Breast epithelium (tissue), 4 donors: ENCODE measurements at places on chromosomes 16 and 17. TPM values are rescaled to one million over a fixed set of nuclear protein-coding genes. Genes with fewer than 3 reads are reported as not detected.

The CCL8 gene
- total RNA-seq, result 0.66 TPM

The CRYBA1 gene
- not detected for total RNA-seq

The TBC1D3I gene
- not detected for total RNA-seq

The FOXN1 gene
- not detected for total RNA-seq

The MYH1 gene
- total RNA-seq, result 1.9 TPM

The TAT gene
- total RNA-seq, result 5.1 TPM

The FLYWCH1 gene
- 28.2 TPM for total RNA-seq

The SDR42E2 gene
- not detected for total RNA-seq

The CIBAR2 gene
- total RNA-seq, result not detected

The KRT36 gene
- total RNA-seq, result not detected

The TCAP gene
- 0.48 TPM for total RNA-seq

DNA sequence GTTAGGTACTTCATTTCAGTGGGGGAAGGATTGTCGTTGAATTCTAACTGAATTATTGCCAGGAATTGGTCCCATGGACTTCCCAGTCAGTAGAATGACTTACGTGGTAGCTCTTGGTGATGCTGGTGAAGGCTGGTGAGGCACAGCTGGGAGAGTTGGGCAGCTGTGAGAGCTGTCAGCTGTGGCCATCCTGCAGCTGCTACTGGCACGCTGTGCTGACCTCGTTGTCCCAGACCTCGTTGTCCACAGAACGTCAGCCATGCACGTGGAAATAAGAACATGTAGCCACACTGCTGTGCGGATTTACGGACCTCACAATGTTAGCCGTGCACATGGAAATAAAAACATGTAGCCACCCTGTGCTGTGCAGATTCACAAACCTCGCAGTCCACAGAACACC, 102.3 kb downstream of the NPIPB11 start:
- DNase-seq, result no peak
- no peaks in the 10 kb centered on the region for H3K27me3 ChIP-seq
- no peaks in the 10 kb centered on the region for H3K4me1 ChIP-seq
- H3K36me3 ChIP-seq, result no peaks in the 10 kb centered on the region
- no peak overlapping the region for H3K4me3 ChIP-seq

DNA sequence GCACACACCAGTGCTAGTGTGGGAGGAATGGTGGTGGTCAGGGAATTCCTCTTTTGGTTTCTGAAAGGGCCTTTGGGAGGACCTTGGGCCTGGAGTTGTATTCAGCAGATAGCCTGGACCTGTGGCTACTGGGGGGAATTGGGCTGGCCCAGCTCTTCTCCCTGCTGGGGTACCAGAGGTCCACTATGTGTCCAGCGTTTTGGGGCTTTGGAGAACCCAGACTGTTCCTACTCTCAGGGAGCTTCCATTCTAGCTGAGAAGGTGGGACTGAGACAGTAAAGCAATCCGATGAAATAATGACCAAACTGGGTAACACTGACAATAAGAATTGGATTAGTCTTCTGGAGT, 2.4 kb downstream of the EPN3 start:
- DNase-seq, result no peak
- no peak overlapping the region for H3K4me3 ChIP-seq
- peaks cover 11% of the 10 kb centered on the region for H3K4me1 ChIP-seq
- H3K36me3 ChIP-seq, result no peaks in the 10 kb centered on the region
- peak overlapping the region; percentile 89 for H3K27ac ChIP-seq
- H3K27me3 ChIP-seq, result no peaks in the 10 kb centered on the region

DNA sequence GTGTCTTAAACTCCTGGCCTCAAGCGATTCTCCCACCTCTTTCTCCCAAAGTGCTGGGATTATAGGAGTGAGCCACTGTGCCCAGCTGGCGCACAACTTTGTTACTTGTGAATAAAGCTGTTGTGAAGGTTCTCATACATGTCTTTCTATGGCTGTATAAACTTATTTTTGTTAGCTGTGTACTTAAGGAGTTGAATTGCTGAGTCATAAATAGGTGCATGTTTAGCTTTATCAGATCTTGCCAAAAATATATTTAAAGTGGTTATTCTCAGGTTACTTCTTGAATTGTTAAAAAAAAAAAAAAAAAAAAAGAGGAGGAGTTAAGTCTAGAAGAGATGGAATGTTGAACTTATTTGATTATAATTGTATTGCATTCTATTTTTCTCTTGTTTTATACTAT, 47.6 kb upstream of the IRX3 start:
- no peak overlapping the region for H3K4me3 ChIP-seq
- DNase-seq, result no peak
- H3K36me3 ChIP-seq, result no peaks in the 10 kb centered on the region
- no peaks in the 10 kb centered on the region for H3K27me3 ChIP-seq

GRCh38 chr17:72049914-72050313, 70.9 kb upstream of the SOX9 start:
- no peaks in the 10 kb centered on the region for H3K4me1 ChIP-seq
- no peak for DNase-seq
- H3K36me3 ChIP-seq, result no peaks in the 10 kb centered on the region
- H3K27me3 ChIP-seq, result no peaks in the 10 kb centered on the region
- H3K4me3 ChIP-seq, result no peak overlapping the region
- H3K27ac ChIP-seq, result no peak overlapping the region

DNA sequence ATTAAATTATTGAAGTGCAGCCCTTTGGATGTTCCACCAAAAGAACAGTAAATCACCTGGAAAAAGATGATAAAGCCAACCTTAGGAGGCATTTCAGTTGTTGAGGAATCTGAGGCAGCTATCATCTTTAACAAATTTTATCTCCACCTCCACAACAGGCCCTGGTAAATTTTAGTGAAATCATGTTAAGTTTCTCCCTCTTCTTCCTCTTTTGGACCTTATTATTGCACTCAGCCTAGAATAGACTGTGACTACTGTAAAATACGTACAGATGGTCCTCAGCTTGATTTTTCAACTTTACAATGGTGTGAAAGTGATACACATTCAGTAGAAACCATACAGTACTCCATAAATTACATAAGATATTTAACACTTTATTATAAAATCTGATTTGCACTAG, 90.3 kb downstream of the USP32 start:
- H3K27ac ChIP-seq, result no peak overlapping the region
- no peaks in the 10 kb centered on the region for H3K27me3 ChIP-seq
- no peaks in the 10 kb centered on the region for H3K4me1 ChIP-seq
- no peak for DNase-seq
- no peak overlapping the region for H3K4me3 ChIP-seq

DNA sequence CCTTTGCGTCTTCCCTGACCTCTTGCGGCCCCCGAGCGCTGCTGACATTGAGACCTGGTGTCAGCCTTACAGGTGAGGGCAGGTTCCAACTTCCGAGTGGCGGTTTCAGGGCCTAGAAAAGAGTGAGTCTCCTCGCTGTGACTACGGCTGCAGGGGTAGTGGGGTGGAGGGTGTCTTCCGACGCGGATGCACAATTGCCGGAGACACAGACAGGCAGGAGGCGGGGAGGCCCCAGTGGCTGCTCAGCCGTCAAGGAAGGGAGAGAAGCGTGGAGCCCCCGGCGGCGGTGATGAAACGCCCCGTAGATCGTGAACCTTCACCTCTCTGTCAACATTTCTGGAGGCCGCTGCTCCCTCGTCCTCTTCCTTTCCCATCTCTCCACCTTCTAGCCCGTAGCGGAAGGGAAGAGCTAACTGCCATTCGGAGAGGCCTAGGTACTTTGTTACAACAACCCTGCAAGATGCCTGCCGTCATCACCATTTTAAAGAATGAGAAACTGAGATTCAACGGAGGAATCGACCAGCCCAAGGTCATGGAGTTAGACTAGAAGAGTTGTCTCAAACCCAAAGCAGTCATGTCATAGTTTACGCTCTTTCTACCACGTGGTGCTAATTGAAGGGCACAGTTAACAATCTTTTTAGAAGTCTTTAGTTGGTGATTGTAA, 485 bp downstream of the DNAJA3 start:
- peak overlapping the region; percentile 90 for H3K4me3 ChIP-seq
- H3K36me3 ChIP-seq, result no peaks in the 10 kb centered on the region
- H3K27me3 ChIP-seq, result no peaks in the 10 kb centered on the region
- no peak for DNase-seq

DNA sequence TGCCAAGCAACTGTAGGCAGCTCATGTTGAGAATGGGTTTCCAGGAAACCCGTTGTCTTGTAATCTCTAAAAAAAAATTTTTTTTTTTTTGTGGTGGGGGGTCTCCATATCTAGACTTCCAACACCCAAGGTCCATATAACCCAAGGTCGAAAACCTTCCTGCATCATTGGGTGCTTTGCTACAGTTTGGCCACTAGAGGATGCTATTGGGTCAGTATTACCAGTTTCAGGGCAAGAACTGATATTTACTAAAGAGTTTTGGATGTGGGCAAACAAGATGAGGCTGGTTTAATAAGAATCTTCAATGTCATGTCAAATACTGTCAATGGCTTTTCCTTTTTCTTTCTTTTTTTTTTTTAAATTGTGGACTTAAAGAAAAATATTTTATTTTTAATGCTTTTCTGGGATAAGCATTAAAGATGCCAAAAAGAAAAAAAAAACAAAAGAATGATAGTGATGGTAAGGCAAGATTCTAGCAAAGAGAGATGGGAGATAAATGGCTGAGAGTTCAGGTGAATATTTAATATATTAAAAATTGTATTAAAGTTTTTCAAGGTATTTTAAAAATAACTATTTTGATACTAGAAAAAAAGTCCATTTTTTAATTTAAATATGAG, 62.2 kb downstream of the DHRS7C start:
- no peaks in the 10 kb centered on the region for H3K4me1 ChIP-seq
- H3K4me3 ChIP-seq, result no peak overlapping the region
- H3K36me3 ChIP-seq, result no peaks in the 10 kb centered on the region
- H3K27ac ChIP-seq, result no peak overlapping the region

- H3K27ac ChIP-seq, result no peak overlapping the region
- DNase-seq, result no peak
- no peaks in the 10 kb centered on the region for H3K27me3 ChIP-seq
- H3K4me1 ChIP-seq, result no peaks in the 10 kb centered on the region
Measured at GRCh38 chr17:2466931-2467330, 44.8 kb downstream of the METTL16 start.

- H3K4me3 ChIP-seq, result no peak overlapping the region
- H3K4me1 ChIP-seq, result no peaks in the 10 kb centered on the region
- no peak for DNase-seq
- no peaks in the 10 kb centered on the region for H3K36me3 ChIP-seq
- H3K27ac ChIP-seq, result peak overlapping the region; percentile 52
Measured at GRCh38 chr16:81823111-81823510, 44.0 kb downstream of the PLCG2 start.

DNA sequence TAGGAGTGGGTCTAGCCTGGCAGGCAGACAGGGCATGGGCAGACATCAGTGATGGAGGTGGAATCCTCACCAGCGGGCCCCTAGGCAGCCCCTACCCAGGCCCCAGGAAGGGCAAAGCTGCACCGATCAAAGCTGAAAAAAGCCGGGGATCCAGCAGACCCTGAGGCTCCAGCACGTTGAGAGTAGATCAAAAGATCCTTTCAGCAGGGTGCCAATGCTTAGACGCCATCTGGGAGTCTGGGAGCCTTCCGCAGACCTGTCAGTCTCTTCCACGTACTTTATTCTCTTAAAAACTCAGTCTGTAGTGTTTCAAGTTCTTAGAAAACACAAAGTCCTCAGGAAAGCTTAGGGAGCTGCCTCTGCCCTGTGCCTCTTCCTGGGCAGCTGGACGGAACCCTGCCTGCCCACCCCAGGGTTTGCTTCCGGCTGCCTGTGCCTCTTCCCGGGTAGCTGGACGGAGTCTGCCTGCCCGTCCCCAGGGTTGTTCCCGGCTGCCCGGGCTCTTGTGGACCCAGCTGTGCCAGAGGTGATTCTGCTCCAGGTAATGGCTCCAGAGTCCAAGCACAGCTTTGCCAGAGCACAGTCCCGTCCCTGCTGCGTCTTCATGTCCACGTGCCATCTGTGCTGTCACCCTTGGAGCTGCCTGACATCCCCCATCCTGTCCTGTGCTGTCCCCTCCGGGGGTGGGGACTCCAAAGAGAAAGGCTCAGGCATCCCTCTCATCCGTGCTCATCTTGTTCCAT, 50.8 kb upstream of the PVALEF start:
- no peaks in the 10 kb centered on the region for H3K36me3 ChIP-seq
- no peak overlapping the region for H3K4me3 ChIP-seq
- peaks cover 4% of the 10 kb centered on the region for H3K4me1 ChIP-seq
- DNase-seq, result no peak

GRCh38 chr16:23374721-23375510, 72.8 kb downstream of the SCNN1B start:
- H3K4me1 ChIP-seq, result no peaks in the 10 kb centered on the region
- no peak overlapping the region for H3K27ac ChIP-seq
- no peak overlapping the region for H3K4me3 ChIP-seq
- H3K36me3 ChIP-seq, result no peaks in the 10 kb centered on the region
- DNase-seq, result no peak

GRCh38 chr16:52405441-52405840, 141.5 kb downstream of the TOX3 start:
- no peaks in the 10 kb centered on the region for H3K36me3 ChIP-seq
- DNase-seq, result no peak
- H3K4me3 ChIP-seq, result no peak overlapping the region
- no peaks in the 10 kb centered on the region for H3K4me1 ChIP-seq

DNA sequence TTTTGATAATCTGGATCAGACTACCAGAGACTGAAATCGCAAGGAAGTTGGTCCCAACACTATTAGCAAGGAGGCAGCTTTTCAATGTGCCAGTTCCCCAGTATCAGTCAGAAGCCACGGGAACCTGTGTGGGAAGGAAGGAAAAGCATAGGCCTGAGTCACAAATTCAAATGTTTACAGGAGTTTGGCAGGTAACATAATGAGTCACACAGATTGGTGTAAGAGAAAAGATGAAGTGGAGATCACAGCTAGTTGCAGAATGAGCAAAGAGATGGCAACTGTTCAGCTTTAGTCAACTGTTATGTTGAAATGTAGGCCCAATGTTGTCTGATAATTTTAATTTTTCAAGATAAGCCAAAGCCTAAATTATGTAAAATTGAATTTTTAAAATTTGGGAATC, 28.1 kb upstream of the ITGA2B start:
- H3K27me3 ChIP-seq, result no peaks in the 10 kb centered on the region
- H3K27ac ChIP-seq, result no peak overlapping the region
- no peaks in the 10 kb centered on the region for H3K4me1 ChIP-seq
- no peaks in the 10 kb centered on the region for H3K36me3 ChIP-seq
- no peak for DNase-seq

GRCh38 chr16:12685806-12686205, 117.9 kb downstream of the CPPED1 start:
- H3K36me3 ChIP-seq, result no peaks in the 10 kb centered on the region
- DNase-seq, result no peak
- no peaks in the 10 kb centered on the region for H3K4me1 ChIP-seq
- H3K4me3 ChIP-seq, result no peak overlapping the region

- H3K27me3 ChIP-seq, result no peaks in the 10 kb centered on the region
- no peaks in the 10 kb centered on the region for H3K36me3 ChIP-seq
- DNase-seq, result peak; percentile 91
- peak overlapping the region; percentile 98 for H3K4me3 ChIP-seq
- peaks cover 3% of the 10 kb centered on the region for H3K4me1 ChIP-seq
- peak overlapping the region; percentile 96 for H3K27ac ChIP-seq
Measured at GRCh38 chr17:38703742-38704605, 1.1 kb upstream of the MLLT6 start.

DNA sequence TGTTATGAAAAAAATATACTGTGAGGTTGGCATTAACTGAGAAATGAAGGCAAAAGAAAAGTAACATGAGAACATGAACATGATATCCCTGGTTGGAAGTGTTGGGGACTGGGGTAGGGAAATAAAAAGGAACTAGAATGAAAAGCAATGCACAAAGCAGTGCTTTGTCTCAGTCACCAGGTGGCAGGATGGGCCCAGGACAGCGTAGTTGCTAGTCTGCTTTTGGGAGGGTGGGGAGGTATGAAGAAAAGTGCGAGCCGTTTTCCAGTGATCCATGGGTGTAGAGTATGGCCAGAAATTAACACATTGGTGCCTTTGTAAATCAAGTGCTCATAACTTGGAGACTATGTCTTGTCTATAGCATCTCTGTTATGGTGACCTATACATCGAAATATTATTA, 662.5 kb upstream of the SALL1 start:
- no peak for DNase-seq
- no peaks in the 10 kb centered on the region for H3K36me3 ChIP-seq
- no peaks in the 10 kb centered on the region for H3K4me1 ChIP-seq
